CD4-positive, alpha-beta T cell treated with Interleukin-6 at 100 ng/mL for 8 hours (primary cell): ENCODE measurements at places on chromosomes 2 and 18.

- no peak for DNase-seq
These were observed 49.7 kb downstream of the RDH14 start for GRCh38 chr2:18510775-18511174.

DNA sequence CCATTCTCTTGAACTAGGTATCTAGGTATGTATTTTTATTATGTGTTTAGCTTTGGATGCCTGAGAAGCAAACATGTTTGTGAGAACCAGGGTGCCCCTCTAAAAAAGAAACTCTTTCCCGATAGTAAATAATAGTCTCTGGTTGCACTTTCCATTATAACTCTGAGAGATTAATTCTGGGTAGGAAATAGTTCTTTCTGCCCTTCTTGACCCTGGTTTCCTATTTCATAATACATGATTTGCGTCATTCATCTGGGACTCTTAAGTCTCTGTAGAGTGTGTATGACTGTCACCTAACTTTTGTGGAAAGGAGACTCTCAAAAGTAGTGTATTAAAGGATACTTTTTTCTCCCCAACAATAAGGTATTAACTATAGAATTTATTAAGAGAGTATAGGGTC, 31.5 kb downstream of the ACSL3 start:
- DNase-seq = no peak

DNA sequence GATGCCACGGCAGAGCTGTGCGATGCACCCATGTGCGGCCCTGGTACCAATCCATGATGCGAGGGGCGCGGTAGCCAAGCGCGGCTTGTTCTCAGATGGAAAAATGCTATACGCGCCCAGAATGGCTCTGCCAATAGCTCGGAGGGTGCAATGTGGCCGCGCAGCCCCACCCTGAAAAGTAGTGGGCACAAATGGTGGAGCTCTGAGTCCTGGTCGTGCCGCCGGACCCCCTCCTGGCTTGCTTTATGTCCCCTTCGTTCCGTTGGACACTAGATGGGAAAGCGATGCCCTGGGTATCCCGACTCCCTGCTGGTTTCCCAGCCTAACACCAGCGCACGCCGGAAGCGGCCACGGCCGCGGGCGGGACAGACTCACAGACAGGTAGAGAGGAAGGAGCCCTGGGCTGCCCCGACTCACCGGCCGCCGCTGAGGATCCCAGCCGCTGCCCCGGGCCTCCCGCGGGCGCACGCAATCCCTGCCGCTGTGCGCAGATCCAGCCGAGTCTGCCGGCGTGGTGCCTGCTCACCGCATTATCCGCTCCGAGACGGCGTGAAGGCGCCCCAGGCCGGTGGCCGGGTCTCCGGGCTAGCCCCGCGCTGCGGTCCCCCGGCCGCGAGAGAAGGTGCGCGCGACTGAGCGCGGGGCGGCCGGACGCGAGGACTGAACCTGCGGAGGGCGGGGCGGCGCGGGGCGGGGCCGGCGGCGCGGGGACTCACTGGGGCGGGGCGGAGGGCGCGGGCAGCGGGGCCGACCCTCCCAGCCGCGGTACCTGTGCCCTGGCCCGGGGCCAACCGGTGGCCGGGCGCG, at the start of gene CDC42EP3:
Gene CDC42EP3, minus strand, starts transcription at position 634 of the 807 bp plus-strand sequence. CDS start 25,055 bp downstream, outside the sequence.
- DNase-seq = peak; percentile 68

- DNase-seq = no peak
These were observed 6.4 kb downstream of the CDC42EP3 start for GRCh38 chr2:37665043-37665442.

- DNase-seq = no peak
These were observed 128.1 kb downstream of the TMEM163 start for GRCh38 chr2:134590679-134591078.

- DNase-seq = no peak
These were observed 273.2 kb downstream of the ARHGAP15 start for GRCh38 chr2:143402451-143402850.

DNA sequence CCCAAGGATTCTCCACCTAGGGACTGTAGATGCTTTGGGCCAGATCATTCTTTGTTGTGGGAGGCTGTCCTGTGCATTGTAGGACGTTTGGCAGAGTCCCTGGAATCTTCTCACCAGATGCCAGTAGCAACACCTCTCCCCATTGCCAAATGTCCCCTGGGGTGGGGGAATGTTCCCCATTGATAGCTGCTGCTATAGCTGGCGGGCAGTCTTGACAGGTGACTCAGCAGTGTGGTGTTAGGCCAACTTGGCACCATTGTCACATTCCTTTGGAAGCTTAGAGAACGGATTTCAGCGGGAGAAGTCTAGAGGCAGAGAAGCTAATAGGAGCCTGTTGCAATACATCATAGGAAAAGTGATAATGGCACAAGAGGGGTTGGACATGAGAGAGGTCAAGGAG, 495.7 kb upstream of the SMIM21 start:
- no peak for DNase-seq

DNA sequence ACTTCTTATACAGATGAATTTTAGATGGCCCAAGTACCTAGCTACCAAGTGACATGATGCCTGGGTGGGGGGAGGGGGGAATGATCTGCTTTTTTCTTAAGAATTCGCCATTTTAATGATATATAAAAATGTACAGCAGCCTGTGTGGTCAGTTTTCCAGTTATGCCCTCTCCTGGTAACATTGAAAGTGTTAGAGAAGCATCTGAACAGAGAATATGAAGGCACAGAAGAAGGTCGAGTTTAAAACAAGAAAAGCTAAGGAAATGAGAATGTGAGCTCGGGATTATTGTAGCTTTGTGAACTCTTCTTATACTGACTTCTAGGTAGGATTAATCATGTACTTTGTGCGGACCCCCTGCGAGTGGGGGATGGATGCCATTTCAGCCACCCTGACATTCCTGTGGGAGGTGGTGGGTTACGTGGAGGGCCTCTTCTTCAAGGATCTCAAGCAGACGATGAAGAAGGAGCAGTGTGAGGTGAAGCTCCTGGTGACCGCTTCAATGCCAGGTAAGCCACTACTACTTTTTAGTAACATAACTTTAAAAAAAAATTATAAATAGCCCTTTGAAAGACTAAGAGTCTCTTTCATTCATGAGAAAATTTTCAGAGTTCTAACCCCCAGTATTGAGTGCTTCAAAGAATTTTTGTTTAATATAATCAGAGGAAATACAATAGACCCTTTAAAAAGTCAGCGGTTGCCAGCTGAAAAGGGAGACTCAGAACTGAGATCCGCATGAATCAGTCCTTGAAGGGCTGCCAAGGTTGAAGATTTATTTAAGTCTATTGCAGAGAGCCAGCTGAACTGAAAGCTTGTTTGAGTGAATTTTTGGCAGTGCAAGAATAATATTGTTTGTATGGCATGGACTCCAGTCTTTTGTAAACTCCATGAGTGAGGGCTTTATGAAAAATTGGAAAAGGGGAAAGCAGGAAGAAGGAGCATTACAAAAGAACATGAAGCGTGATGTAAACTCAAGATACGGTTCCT, 68.6 kb upstream of the RPE start:
- no peak for DNase-seq

DNA sequence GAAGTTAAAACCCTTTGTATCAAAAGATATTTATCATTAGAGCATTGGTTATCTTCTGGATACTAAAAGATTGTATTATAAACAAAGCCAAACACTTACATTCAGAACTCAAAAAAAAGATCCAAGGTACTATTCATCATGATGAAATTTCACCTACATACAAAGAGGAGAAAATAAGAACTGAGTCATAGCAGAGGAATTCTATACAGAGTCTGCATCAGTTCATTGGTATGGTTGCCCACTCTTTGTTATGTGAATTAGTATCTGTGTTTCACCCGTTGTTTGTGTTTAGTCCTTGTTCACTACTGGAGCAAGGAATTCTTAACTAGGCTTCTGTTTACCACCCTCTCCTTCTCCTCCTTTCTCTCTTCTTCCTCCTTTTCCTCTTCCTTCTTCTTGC, 157.9 kb downstream of the LNPK start:
- DNase-seq = no peak

DNA sequence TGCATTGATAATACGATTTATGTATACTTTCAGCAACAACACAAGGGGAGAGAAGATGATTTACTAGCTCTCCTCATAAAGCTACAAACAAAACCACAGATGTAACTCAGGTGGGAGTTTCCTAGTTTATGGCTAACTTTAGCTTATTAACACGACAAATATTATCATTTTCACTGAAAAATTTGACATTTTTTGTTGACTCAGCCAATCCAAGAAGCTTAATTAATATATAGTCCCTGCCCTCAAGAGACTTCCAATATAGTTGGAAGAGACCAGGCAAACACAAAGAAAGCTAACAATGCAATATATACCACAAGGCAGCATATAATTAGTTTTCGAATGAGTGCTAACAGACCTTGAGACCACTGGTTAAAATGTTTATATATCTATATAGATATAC, 775 bp downstream of the WDR12 start:
- no peak for DNase-seq

DNA sequence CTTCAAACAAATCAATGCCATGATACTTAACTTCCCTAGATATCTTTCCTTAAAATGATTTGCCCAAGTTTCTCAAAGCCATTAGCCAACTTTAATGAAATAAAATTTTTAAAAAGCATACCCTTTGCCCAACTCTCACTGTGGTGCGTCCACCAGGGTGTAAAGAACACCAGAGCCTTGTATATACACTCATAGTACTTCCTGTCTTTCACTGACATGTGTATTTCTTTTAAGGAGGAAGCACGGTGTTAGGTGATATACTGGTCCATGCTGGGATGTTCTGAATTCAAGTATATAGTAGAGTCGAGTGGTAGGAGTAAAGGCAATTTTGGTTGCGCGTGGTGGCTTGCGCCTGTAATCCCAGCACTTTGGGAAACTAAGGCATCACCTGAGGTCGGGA, 22.7 kb downstream of the AAK1 start:
- no peak for DNase-seq

- DNase-seq = no peak
These were observed 229.7 kb upstream of the SLC35G4 start for GRCh38 chr18:11379660-11380059.

- DNase-seq = no peak
These were observed 22.6 kb downstream of the MRPL44 start for GRCh38 chr2:223979730-223980396.

DNA sequence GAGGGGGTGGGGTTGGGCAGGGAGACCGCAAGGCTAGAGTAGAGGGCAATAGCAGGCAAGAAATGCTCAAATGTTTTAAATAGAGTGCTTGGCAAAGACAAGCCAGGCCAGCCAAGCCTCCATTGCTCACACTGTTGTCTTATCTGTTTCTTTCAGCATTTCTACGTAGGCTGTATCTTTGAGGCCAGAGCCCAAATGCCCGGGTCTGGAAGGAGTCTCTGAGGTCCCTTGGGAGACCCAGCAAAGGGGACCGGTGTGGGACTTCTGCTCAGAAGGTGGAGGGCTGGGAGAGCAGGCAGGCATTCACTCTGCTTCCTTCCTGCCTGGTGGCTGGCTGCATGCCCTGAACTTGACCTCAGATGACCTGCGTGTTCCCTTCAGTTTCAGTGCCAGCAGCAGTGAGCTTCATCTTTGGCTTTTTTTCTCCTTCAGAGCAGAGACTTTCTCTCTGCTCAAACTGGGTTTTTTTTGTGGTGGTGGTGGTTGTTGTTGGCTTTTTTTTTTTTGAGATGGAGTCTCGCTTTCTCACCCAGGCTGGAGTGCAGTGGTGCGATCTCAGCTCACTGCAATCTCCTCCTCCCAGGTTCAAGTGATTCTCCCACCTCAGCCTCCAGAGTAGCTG, 13.7 kb upstream of the TET3 start:
- DNase-seq = peak; percentile 59

DNA sequence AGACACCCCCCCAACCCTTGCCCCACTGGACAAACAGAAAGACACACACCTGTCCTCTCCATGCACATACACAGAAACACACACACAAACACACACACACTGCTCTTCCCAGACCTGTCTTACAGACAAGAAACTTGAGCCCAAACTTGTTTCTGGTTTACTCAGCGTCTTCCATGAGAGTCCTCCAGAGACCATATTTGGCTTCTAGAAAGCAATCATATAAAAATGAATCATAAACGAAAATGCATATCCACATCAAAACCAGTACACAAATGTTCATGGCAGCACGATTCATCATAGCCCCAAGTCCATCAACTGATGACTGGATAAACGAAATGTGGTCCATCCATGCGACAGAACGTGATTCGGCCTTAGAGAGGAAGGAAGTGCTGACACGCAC, 84.2 kb upstream of the ASAP2 start:
- no peak for DNase-seq

DNA sequence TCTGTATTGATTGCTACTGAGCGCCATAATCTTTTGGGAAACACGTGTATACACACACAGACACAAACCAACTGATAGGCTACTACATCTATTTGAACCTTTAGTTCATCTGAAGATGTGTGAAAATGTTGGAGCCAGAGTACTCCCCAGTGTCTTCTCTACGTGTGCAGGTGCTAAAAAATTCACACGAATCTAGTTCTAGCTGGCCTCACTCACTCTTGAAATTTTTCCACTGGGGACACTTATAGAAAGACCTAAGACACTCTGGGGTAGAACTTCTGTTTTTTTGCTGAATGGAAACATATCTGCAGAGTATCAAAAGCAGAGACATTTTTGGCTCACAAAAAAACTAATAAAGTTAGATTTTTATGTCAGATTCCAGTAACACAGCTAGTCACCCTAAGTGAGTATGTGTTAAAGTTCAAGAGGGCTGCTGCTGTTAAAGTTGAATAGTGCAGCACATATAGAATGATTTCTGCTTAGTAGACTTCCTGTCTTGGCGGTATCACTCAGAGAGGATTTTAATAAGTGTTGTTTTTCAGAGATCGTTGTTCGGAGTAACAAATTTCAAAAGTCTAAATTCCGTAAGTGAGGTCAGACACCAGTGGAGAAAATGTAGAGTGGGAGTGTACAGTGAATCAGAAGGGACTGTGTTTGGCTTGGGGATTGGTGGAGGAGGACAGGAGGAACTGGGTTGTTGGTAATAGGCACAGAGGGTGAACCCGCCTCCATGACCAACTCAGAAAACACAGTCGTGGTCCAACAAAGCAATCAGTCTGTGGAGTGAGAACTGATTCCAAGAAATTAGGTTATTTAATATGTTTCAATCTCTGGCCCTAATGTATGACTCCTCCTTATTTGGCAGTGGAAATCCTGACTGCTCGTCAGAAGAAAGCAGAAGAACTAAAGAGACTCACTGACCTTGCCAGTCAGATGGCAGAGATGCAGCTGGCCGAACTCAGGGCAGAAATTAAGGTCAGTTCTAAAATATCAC, 43.1 kb downstream of the KCTD18 start:
- DNase-seq = peak; percentile 54
